ENCODE measurements at places on chromosomes 12 and 14. TPM values are rescaled to one million over a fixed set of nuclear protein-coding genes. Genes with fewer than 3 reads are reported as not detected.

Gene OTUB2
- 0.93 TPM for total RNA-seq

Gene TCL1B
- not detected for total RNA-seq

Gene OTOGL
- total RNA-seq: not detected

Gene OR4K14
- not detected for total RNA-seq

Gene ADGRD1
- 4.7 TPM for total RNA-seq
